ENCODE measurements at places on chromosomes 5 and 9. TPM values are rescaled to one million over a fixed set of nuclear protein-coding genes. Genes with fewer than 3 reads are reported as not detected.

- no peaks in the 10 kb centered on the region for H3K36me3 ChIP-seq
- no peak for DNase-seq
- no peak overlapping the region for H3K27ac ChIP-seq
- H3K27me3 ChIP-seq: no peaks in the 10 kb centered on the region
Observed at GRCh38 chr5:173103411-173103810, 40.9 kb upstream of the BNIP1 start.

- no peak overlapping the region for H3K4me3 ChIP-seq
- no peaks in the 10 kb centered on the region for H3K36me3 ChIP-seq
- H3K27me3 ChIP-seq: no peaks in the 10 kb centered on the region
- H3K27ac ChIP-seq: no peak overlapping the region
- no peak for DNase-seq
Observed at GRCh38 chr5:66551338-66551737, 44.9 kb upstream of the MAST4 start.

- no peaks in the 10 kb centered on the region for H3K27me3 ChIP-seq
- DNase-seq: no peak
Observed at GRCh38 chr9:126599047-126599650, 14.6 kb upstream of the LMX1B start.

DNA sequence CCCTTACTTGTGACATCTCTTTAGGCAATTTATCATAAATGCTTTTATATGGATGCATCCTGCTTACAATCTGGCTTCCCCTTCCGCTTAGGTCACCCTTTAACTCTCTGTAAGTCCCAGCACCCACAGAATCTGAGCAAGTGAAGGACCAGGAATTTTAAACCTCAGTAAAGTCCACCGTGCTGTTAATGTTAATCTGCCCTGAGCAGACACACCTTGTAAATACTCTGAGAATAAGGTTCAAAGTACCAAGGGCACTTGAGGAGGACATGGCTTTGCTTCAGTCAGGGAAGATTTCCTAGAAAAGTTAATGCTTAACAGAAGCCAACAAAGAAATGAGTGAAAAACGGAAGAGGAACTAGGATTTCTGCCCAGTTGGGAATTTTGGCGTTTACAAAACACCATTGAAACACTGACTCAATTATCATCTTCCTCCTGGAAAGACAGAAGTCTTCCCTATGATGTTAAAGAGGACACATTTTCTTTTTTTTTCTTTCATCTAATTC, 26.4 kb upstream of the TTC39B start:
- H3K36me3 ChIP-seq: no peaks in the 10 kb centered on the region
- no peak for DNase-seq
- no peaks in the 10 kb centered on the region for H3K27me3 ChIP-seq
- no peaks in the 10 kb centered on the region for H3K4me1 ChIP-seq
- H3K27ac ChIP-seq: no peak overlapping the region

Gene SLC1A1
- total RNA-seq: 0.05 TPM

DNA sequence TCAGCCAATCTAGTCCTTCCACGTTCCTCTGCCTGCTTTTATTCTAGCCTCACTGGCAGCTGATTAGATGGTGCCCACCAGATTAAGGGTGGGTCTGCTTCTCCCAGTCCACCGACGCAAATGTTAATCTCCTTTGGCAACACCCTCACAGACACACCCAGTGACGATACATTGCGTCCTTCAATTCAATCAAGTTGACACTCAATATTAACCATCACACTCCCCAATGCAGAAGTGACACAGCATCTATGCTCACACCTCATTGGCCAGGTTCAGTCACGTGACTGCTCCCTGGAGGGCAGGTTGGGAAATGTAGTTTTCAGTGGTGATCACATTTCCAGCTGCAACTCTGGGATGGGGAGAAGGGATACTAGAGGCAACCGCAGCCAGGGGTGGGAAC, 13.0 kb downstream of the SUSD3 start:
- no peaks in the 10 kb centered on the region for H3K27me3 ChIP-seq
- H3K36me3 ChIP-seq: no peaks in the 10 kb centered on the region
- 0 out of 2 replicates have a peak, but pooled peaks cover 2% of the 10 kb centered on the region for H3K4me1 ChIP-seq
- H3K4me3 ChIP-seq: no peak overlapping the region
- no peak for DNase-seq

GRCh38 chr9:22026696-22027095, 17.6 kb upstream of the CDKN2B start:
- H3K4me1 ChIP-seq: no peaks in the 10 kb centered on the region
- no peak for DNase-seq
- H3K36me3 ChIP-seq: no peaks in the 10 kb centered on the region
- H3K27me3 ChIP-seq: no peaks in the 10 kb centered on the region
- no peak overlapping the region for H3K27ac ChIP-seq
- H3K4me3 ChIP-seq: no peak overlapping the region

DNA sequence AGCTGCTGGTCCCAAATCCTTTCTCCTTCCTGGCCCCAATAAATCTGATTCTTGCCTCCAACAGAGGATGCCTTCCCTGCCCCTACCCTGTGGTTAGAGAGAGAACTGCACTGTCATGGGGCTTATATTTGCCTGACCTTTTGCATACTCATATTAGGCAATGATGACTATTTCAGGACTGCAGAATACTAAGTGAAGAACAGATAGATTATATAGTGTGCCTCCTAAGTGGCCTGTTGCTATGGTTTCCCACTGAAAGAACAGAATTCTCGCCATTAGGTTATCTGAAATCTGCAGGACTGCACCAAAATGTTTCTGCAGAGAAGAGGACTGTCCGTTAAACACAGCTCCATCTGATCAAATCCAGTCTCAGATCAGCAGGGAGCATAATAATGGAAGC, 87.3 kb upstream of the CCNG1 start:
- no peaks in the 10 kb centered on the region for H3K36me3 ChIP-seq
- no peaks in the 10 kb centered on the region for H3K4me1 ChIP-seq
- no peak overlapping the region for H3K27ac ChIP-seq
- no peaks in the 10 kb centered on the region for H3K27me3 ChIP-seq
- no peak for DNase-seq
- H3K4me3 ChIP-seq: no peak overlapping the region
